Diencephalon (tissue), 1 donor: ENCODE measurements at places on chromosomes 5 and 9. TPM values are rescaled to one million over a fixed set of nuclear protein-coding genes. Genes with fewer than 3 reads are reported as not detected.

ARHGEF28 gene
- 15.0 TPM for total RNA-seq

SH3RF2 gene
- 1.2 TPM for total RNA-seq

PCDHGB6 gene
- total RNA-seq, result 17.8 TPM

TAS2R1 gene
- total RNA-seq, result not detected

FAM81B gene
- total RNA-seq, result 14.8 TPM

CARTPT gene
- 2.3 TPM for total RNA-seq

SOHLH1 gene
- not detected for total RNA-seq

ANKRD34B gene
- total RNA-seq, result 3.0 TPM

TTC33 gene
- 54.2 TPM for total RNA-seq

CD72 gene
- total RNA-seq, result 0.46 TPM

CLIC3 gene
- not detected for total RNA-seq

CDK9 gene
- total RNA-seq, result 48.2 TPM

C1QTNF2 gene
- total RNA-seq, result 2.5 TPM

SPATA31D4 gene
- total RNA-seq, result not detected

PHF24 gene
- 45.2 TPM for total RNA-seq

LHX3 gene
- not detected for total RNA-seq

GMCL2 gene
- total RNA-seq, result not detected

SPARC gene
- total RNA-seq, result 157 TPM

ARSI gene
- 0.46 TPM for total RNA-seq

C5orf15 gene
- total RNA-seq, result 62.1 TPM

NRG2 gene
- total RNA-seq, result 5.1 TPM

RPP25L gene
- 12.7 TPM for total RNA-seq

SPINK6 gene
- total RNA-seq, result not detected

FAM221B gene
- total RNA-seq, result 0.23 TPM

SLC36A3 gene
- not detected for total RNA-seq

GALNT10 gene
- 14.8 TPM for total RNA-seq

PFN3 gene
- not detected for total RNA-seq

GARIN3 gene
- not detected for total RNA-seq

FOXD4L4 gene
- 1.4 TPM for total RNA-seq

OR13D1 gene
- not detected for total RNA-seq

MLANA gene
- total RNA-seq, result not detected

OLFM1 gene
- 347 TPM for total RNA-seq

INSL4 gene
- total RNA-seq, result not detected

PKD2L2 gene
- total RNA-seq, result 0.46 TPM

CKMT2 gene
- total RNA-seq, result 4.2 TPM

TMEM215 gene
- total RNA-seq, result 9.0 TPM

FOXD4L5 gene
- 0.46 TPM for total RNA-seq

FOXD4L3 gene
- total RNA-seq, result 0.23 TPM

SHISAL2B gene
- 0.92 TPM for total RNA-seq

MOB3B gene
- 9.0 TPM for total RNA-seq

CTXN3 gene
- 8.5 TPM for total RNA-seq

GHR gene
- 6.0 TPM for total RNA-seq

LECT2 gene
- not detected for total RNA-seq

DDX4 gene
- not detected for total RNA-seq

ZNF189 gene
- 48.4 TPM for total RNA-seq

MRPL36 gene
- total RNA-seq, result 30.9 TPM

ATP10B gene
- 2.8 TPM for total RNA-seq

NXNL2 gene
- total RNA-seq, result 1.4 TPM

DRD1 gene
- total RNA-seq, result 27.0 TPM

GZMA gene
- not detected for total RNA-seq

PCDHB10 gene
- 22.4 TPM for total RNA-seq

QRFP gene
- not detected for total RNA-seq

COL23A1 gene
- total RNA-seq, result 4.2 TPM

NOTCH1 gene
- 41.3 TPM for total RNA-seq

PAEP gene
- total RNA-seq, result not detected

PITX1 gene
- total RNA-seq, result not detected

MELK gene
- total RNA-seq, result 6.9 TPM

KIF4B gene
- 0.46 TPM for total RNA-seq

RASEF gene
- total RNA-seq, result 1.4 TPM

FOXD4L6 gene
- total RNA-seq, result 0.46 TPM
